ENCODE measurements at places on chromosomes 6 and 20.

DNA sequence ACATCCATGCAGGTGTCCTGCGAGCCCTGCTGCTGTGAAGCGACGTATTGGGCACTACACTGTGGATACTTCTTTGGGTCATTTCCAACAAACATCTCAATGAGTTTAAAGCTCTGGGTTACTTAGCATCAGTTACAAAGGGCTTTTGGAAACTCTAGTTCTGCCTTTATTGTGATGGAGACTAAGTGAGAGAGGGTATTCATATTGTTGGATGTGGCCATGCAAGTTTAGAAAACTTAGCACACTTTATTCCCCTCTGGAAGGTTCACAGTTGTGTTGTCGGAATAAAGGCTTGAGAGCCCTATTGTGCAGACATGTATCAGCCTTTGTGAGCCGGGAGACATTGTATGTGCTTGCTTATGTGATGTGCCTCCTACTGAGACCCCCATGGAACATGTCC lies 22.1 kb downstream of the DUSP22 start:
- DNase-seq, result no peak

GRCh38 chr6:156988276-156989158 lies 211.3 kb downstream of the ARID1B start:
- DNase-seq, result no peak

DNA sequence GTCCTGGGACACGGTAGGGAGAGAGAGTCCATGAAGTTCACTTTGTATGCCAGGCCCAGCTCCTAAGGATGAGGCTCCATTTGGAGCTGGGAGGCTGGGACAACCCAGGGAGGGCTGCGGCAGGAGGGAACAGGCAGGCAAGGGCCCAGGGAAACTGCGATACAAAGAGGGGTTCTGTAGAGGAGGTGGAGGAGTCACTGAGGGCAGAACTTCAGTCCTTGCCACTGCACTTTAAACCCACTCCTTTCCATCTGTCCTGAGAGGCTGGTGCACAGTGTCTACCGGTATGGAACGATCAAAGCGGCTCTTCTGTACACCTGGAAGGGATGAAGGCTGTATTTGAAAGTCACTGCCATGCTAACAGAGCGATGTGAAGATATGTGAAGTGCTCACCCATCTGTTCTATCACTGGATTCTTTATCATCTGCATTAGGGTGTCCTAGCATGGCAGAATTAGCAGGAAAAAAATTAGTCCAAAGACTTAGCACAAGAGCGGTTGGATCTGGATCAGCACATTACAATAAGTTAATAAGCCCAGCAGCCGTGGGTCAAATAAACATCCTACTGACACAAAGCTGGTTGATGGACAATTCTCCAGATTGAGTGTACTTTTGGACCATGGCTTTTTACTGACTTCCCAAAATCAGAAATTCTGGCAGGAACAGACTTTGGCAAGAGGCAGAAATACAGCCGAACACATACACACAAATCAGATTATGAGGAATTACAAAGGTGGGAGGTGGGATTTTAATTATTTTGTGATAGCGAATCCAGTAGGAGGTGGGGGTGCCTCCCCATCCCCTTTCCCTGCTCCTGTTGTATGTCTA lies 20.9 kb upstream of the ZFAND3 start:
- no peak for DNase-seq

DNA sequence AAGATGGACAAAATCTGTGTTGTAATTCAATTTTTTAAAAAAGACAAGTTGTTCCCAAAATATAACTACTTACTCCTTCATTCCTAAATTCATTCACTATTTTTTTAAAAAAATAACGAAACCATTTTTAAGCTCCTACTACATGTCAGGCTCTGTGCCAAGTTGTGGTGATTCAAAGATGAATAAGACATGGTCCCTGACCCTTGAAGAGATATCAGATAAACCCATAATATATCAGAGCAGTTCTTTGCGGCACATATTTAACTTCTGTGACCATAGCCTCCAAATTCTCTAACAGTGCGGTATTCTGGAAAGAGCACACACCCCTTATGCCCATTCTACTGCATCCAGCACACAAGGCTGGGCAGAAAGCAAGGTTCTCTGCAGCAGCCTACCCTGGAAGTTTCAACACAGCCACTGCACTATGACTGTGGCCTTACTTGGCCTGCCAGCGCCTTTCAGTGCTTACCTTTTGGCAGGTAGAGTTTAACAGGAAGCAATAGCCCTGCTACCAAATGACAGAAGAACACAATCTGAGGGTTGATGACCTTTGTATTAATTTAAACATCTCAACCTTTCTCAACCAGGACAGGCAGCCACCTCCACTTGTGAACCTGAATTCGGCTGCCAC lies 406.5 kb downstream of the BTBD9 start:
- no peak for DNase-seq

DNA sequence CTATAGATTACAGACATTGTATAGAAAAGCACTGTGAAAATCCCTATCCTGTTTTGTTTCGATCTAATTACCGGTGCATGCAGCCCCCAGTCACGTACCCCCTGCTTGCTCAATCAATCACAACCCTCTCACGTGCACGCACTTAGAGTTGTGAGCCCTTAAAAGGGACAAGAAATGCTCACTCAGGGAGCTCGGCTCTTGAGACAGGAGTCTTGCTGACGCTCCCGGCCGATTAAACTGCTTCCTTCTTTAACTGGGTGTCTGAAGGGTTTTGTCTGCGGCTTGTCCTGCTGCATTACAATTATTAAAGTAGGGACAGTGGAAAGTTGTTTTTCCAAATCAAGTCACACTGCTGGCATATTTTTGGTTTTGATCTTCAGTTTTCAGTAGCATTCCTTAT lies 2.6 kb downstream of the TXLNB start:
- no peak for DNase-seq

DNA sequence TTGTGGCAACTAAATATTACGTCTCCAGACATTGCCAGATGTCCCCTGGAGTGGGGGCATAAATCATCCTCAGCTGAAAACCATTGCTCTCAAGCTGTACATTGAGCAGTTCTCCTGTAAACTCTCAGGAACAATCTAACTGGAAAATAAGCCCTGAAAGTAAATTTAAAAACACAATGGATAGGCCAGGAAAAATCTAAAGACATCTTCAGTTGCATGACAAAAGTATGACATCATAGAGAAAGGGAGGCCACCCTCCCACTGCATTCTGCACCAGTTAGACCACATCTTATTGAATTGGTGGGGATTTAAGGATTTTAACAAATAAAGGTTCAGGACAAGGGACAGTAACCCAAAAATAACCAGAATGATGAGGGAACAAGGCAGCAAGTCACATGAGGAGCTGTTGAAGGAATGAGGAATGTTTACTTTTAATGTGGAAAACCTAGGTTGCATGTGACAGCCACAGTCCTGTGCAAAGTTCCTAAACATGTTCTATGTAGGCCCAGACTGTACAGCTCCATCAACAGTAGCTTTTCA lies 5.3 kb downstream of the PLA2G7 start:
- DNase-seq, result no peak
